ENCODE measurements at places on chromosomes 4 and X.

GRCh38 chr4:70671091-70671490 is 4.8 kb upstream of the JCHAIN start:
- DNase-seq = no peak

DNA sequence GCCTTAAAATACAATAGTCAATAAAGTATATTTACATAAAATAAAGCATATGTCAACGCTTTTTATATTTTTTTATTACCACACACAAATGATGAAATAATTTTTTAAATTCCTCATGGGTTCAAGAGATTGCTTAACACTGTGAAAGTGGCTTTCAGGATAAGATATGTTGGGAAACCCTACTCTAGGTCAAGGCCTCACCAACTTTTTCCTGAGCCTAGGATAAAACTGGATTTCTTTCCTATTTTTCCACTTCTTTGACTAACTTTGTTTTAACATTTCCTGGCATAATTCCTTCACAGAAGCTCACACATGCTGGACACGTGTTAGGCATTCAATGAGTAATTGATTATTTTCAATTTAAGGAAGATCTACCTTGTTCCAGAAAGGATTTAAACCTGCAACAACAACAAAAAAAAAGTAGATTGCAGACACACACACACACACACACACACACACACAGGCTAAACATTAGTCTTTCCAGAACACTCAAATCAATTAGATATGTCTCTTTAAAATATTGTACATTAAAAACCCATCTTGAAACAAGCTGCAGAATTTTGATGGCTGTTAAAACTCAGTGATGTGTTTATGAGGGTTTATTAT is 9.1 kb downstream of the KLB start:
- DNase-seq = no peak

GRCh38 chr4:18684932-18685331 is 663.4 kb upstream of the LCORL start:
- no peak for DNase-seq

DNA sequence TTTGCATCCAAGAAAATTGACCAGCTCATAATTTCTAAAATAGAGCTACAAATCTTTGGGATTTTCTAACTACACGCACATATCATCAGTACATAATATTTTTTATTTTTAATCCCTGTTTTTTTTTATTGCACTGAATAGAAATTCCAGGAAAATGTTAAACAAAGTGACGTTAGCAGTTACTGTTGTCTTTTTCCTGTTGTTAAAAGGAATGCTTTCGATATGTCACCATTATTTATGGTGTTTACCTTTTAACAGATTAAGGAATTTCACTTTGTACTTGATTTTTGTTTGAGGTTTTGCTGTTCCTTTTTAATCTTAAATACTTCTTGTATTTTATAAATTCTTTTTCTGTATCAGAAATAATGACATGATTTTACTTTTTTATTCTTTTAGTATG is 89.7 kb downstream of the TMEM144 start:
- DNase-seq = no peak

DNA sequence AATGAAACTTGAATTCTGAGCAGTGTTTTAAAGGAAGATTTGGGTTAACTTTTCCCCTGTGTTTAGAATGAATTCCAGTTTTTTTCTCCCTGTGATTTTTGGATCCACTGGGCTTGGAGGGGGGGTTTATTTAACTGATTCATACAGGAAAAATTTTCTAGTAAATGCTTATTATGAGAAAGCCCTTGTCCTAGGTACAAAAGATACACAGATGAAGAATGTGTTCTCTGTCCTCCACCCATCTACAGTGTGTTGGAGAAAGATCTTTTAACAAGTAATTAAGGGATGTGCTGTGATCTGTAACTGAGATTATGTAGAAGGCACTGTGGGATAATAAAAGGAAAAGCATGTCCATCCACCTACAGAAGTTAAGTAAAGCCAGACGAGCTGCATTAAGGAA is 103.9 kb downstream of the STIM2 start:
- DNase-seq = no peak

GRCh38 chr4:144778364-144778763 is 132.4 kb downstream of the HHIP start:
- DNase-seq = no peak
